ENCODE measurements at places on chromosomes 12 and 14.

DNA sequence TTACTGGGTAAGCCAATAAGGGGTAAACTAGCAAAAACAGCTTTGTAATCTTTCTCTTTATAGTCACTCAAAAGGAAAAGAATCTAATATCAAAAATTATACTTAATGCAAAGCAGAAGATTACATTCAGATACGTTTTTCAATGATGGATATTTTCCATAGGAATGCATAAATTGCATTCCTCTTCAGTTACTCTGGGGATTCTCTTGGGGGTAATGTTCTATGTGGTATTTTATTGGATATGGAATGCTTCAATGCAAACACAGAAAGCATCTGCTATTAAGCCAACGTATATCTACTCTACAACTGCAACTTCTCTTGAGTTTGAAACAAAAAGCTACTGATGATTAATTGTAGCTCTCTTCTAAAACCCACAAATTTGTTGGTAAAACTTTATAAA lies 106.0 kb downstream of the SLC41A2 start:
- no peak for DNase-seq

- no peak for DNase-seq
Measured at GRCh38 chr12:6113691-6114475, 10.6 kb downstream of the VWF start.

DNA sequence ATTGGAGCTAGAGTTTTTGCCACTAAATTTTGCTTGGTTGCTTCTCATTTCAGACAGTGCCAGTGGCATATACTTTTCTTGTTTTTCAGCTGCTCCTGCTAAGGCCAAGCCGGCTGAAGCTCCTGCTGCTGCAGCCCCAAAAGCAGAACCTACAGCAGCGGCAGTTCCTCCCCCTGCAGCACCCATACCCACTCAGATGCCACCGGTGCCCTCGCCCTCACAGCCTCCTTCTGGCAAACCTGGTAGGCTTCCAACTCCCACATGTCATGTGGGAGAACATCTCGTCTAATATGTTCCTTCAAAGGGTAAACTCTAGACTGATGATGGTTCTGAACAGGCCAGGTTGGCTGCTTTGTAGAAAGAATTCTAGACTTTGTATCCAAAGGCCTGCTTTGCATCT lies 11.0 kb downstream of the DLST start:
- no peak for DNase-seq

- DNase-seq, result no peak
Measured at GRCh38 chr14:85799668-85800067, 269.7 kb downstream of the FLRT2 start.

DNA sequence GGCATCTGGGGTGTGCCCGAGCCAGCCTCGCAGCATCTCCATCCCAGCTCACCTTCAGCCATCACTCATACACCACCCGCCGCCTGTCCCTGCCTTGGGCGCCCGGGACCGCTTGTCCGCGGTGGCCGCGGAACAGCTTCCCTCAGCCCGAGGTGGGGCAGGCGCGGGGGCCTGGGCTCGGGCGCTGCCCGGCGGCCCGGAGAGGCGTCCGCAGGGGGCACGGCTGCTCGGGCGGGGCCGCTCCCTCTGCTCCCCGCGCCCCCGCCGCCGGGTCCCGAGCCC lies 430 bp downstream of the SLC41A2 start:
- DNase-seq, result peak; percentile 10

DNA sequence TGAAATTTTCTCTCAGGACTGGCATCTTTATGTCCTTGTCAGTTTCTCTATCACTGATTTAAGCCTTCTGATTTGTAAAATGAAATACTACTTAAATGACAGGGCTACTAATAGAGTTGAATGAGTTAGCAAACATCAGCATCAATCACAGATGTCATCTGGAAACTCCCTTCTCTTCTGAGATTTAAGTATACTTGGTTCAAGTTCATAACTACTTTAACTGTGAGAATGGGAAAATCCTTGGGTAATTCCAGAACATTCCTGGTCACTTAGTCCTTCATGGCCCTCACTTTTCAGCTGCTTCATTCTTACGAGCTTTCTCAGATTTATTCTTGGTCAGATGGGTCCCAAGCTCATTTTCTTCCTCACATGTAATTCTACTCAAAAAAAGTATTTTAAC lies 1655.3 kb upstream of the FLRT2 start:
- no peak for DNase-seq

- DNase-seq, result no peak
Measured at GRCh38 chr14:29672831-29673230, 254.8 kb downstream of the PRKD1 start.

DNA sequence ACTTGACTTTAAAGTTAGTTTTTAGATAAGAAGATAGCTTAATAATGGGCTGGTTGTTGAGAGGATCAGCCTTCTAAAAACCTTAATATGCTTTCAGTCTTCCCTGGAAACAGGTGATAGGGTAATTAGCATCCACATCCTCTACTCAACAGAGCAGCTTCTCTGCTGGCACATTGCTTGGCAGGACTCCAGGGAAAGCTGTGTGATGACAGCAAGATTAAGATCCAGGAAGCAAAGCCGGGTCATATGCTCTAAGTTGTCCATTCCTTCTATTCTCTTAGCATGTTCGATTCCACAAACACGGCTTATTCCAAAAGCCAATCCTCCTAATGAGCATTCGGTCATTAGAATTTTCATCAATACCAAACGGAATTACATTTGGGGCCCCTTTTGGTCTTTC lies 87.0 kb downstream of the HMGA2 start:
- no peak for DNase-seq

DNA sequence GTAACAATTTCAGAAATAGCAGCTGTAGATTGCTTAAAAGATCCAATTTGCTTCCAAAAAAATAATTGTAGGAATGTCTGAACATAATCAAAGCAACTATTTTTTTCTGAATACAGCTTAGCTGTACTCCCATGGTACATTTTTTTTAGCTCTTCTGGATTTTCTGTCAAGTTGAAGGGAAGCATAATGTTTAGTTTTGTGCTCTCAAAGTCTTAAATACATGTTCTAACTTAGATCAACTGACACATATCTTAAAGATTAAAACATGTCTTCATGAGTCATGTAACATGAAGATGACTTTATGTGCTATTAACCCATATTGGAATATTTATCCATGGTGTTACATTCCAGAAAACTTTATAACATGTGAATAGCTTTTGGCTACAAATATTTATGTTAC lies 255.7 kb downstream of the BTG1 start:
- no peak for DNase-seq

DNA sequence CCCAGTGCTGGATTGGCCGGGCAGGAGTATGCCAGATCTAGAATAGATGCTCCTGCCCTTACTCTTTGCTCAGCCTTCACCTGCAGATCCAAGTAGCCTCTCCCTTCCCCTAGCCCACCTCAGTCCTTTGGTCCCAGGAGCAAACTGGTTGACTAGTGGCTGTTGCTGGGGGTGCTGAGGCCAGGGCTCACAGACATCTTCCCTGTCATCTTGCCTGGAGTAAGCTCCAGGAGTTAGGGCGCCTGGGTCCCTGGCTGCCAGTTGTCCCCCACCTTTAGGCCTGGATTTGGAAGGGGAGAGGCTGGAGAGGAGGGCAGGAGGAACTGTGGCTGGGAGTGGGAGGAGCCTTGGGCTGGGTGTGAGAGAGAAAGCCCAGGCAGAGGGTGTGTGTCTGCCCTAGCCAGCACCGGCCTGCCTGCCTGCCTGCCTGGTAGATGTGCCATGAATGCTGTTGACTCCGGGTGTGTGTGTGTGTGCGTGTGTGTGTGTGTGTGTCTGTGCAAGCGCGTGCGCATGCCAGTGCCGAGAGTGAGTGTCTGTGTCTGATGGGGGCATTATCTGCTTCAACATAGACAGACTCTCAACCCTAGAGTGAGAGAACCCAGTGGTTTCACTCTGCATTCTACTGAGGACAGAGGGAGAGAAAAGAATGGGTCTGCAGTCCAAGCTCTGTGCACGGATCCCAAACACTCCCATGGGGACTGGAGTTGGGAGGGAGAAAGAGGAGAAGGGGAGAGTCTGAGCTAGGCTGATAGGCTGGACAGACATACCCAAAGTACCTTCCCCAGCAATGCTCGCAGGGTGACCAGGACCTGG lies 845 bp upstream of the RARG start:
- peak; percentile 56 for DNase-seq

- no peak for DNase-seq
Measured at GRCh38 chr14:20143911-20144310, 5.3 kb downstream of the OR4N5 start.

DNA sequence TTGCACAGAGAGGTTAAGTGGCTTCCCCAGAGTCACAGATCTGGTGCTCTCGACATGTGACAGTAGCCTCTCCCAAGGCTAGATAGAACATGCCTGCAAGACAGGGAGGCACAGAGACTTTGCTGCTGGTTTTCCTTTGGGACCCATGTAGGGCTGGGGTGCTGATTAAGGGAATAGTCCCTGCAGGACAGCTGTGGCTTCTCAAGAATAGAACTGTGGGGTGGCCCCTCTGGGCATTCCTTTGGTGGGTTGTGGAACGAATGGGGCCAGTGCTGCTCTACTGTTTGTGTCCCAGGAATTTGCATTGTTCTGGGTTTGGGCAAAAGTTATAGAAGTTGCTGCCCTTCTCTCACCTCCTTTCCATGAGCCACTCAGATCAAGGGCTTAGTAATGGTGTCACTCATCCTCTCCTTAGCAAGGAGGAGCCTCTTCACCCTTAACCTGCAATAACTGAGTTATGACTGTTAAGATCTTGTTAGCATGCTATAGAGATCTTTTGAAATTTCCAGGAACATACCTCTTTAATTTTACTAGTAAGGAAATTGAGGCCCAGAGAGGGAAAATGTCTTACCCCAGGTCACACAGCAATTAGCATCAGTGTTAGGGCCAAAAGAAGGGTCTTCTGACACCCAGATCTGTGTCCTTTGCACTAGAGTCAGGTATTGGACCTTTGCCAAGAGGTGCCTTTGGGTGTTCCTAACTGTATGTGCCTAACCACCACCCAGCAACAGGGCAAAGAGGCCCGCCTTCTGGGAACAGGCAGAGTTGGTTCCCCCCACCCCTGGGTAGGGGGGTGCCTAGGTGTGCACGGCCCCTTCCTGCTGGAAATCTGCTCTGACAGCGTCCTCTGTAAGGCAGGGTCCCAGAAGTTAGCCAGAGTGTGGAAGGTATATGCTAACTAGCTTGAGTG lies 31.4 kb downstream of the CD9 start:
- DNase-seq, result no peak

- DNase-seq, result no peak
Measured at GRCh38 chr14:104178279-104178678, 39.9 kb downstream of the KIF26A start.

GRCh38 chr14:83842547-83842946 lies 1687.4 kb upstream of the FLRT2 start:
- no peak for DNase-seq

DNA sequence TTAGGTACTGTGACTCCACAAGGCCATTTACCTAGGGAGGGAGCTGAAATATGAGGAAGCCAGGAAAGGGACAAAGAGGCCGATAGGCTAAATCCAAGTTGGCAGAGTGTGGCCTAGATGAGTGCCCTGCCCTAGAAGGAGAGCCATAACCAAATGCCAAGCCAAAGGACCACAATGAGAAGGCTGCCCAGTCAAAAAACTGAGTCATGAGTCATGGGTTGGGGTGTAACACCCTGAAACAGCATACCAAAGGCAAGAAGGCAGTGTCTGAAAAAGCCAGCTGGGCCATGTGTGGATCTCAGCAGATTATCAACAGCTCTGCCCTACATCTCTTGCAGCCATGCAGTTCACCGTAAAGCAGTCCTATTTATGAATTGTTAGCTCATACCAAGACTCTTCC lies 171.7 kb downstream of the PHLDA1 start:
- DNase-seq, result no peak

GRCh38 chr12:673849-674248 lies 10.6 kb upstream of the NINJ2 start:
- DNase-seq, result no peak

DNA sequence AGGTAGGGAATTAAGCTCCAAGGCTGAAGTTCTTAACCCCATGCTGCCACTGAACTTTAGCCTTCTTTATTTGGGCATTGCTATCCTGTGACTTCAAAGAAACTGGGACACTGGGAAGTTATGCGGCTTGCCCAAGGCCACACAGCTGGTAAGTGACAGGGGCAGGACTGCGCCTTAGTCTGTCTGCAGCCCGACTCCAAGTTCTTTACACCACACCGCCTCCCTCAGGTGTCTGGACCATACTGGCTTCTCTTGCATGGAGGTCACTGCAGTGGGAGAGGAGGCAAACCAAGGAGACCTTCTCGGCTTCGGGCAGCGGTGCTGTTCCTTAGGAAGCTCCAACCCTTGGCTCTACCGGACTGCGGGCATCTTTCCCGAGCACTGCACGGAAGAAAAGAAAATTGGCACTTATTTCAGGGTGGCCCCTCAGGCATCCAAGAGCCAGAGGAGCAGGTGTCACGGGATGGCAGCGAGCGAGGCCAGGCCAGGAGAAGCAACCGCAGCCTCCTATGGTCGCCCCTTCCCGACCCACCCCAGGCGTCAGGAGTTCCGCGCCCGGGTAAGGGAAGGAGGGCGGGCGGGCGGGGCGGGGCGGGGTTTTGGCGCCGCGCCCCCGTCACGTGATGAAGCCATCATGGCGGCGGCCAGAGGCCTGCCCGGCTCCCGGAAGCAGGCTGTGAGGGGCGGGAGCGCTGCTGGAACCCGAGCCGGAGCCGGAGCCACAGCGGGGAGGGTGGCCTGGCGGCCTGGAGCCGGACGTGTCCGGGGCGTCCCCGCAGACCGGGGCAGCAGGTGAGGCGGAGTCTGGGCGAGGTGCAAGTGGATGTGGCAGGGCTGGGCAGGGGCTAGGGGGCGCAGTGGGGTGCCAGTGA lies 16.4 kb upstream of the ESPL1 start:
- DNase-seq, result peak; percentile 71

DNA sequence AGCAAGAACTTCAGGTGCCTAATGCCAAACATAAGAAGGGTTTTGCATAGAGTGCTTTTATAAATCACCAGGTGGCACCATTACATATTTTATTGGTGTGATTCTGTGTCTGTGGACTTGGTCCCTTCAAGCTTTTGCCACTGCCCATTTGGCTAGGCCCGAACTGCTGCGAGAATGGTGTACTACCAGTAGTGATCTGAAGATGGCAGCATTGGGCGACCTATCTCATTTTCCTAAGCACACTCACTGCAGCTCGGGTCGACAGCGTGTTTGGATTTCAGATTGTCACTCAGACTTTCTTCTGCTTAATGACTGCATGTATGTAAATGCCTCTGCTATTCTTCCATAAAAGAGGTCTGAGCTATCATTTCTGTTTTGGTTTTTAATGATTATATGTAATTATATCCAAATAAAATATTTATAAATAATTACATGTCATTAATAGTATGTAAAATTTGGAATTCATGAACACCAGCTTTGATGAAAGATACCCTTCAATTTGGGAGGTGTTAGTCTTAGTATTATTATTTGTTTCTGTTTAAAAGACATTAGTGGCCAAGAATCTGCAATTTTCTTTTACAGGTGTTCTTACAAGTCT lies 78.5 kb downstream of the TPH2 start:
- peak; percentile 56 for DNase-seq
